Calu3 (cell line): ENCODE measurements at places on chromosomes 6 and 20.

DNA sequence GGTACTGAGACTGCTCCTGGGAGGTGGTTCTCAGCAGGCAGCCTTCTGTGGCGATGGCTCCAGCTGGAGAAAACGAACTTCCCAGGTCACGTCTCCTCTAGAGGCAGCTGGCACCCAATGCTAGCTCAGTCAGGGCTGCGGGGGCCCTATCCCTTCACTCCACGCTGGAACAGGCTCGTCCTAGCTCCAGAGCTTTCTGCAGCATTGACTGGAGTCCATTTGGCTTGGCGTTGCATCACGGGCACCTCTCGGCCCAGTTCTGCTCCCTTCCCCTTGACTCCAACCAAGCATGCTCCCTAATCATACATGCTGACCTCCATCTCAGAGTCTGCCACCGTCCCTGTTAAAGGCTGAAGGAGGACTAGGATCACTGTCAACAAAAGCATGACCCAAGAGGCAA is 5.9 kb upstream of the IRF4 start:
- H3K27me3 ChIP-seq, result peaks cover 21% of the 10 kb centered on the region
- DNase-seq, result no peak
- H3K36me3 ChIP-seq, result no peaks in the 10 kb centered on the region
- H3K4me3 ChIP-seq, result no peak overlapping the region
- H3K4me1 ChIP-seq, result peaks cover 8% of the 10 kb centered on the region
- no peak overlapping the region for H3K27ac ChIP-seq

- H3K27me3 ChIP-seq, result no peaks in the 10 kb centered on the region
- H3K4me3 ChIP-seq, result no peak overlapping the region
- peak; percentile 59 for DNase-seq
- peaks cover 5% of the 10 kb centered on the region for H3K36me3 ChIP-seq
- H3K4me1 ChIP-seq, result peaks cover 7% of the 10 kb centered on the region
- no peak overlapping the region for H3K27ac ChIP-seq
These were observed 420 bp downstream of the SOX4 start for GRCh38 chr6:21593927-21594415.

DNA sequence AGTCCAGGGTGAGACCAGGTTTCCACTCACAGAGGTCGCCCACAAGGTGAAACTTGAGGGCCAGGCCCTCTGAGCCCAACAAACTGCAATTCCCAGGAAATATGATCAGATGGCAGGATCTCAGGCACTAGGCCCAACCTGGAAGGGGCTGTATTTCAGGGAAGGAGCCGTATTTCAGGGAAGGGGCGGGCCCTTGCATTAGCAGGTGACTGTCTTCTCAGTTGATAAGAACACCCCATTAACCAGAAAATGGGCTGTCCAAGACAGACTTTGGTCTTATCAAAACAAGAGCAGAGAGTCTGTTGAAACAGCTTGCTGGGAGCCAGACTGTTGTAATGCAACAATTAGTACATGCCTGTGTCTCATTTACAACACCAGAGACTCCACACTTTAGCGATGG is 10.9 kb upstream of the BNIP5 start:
- no peaks in the 10 kb centered on the region for H3K27me3 ChIP-seq
- no peak overlapping the region for H3K27ac ChIP-seq
- peaks cover 24% of the 10 kb centered on the region for H3K4me1 ChIP-seq
- H3K4me3 ChIP-seq, result no peak overlapping the region
- DNase-seq, result no peak

- peaks cover 1% of the 10 kb centered on the region for H3K36me3 ChIP-seq
- no peak overlapping the region for H3K27ac ChIP-seq
- no peaks in the 10 kb centered on the region for H3K27me3 ChIP-seq
- H3K4me1 ChIP-seq, result peaks cover 9% of the 10 kb centered on the region
- DNase-seq, result no peak
These were observed 43.8 kb upstream of the TMEM181 start for GRCh38 chr6:158516098-158516497.
